Stimulated activated CD4-positive, alpha-beta T cell treated with anti-CD3 and anti-CD28 coated beads, Interleukin-1b, Interleukin-23, amount 100 ng/mL, for 1 hour (primary cell): ENCODE measurements at places on chromosomes 3 and 15.

DNA sequence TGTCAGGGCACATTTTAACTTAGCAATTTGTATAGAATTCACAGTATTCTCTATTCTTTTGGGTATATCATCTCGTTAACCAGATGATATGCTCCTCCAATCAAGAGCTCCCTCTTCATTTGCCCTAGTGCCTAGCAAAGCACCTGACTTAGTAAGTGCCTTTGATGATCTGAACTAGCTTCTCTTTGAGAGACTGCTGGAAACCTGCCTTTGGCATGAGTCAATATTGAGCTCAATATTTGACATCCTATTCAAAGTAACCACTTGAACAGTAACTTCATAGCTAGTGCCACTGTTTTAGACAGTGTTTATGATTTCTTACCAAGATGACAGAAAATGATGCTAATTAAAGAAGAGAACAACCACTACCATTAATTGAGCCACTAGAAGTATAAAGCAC lies 696.3 kb upstream of the UBE2E2 start:
- no peak for DNase-seq

GRCh38 chr15:31398677-31399301 lies 72.2 kb downstream of the KLF13 start:
- no peak for DNase-seq

GRCh38 chr15:39920510-39921273 lies 626 bp upstream of the GPR176 start:
- peak; percentile 75 for DNase-seq

- DNase-seq = no peak
Observed at GRCh38 chr3:97917813-97918536, 54.3 kb downstream of the RIOX2 start.

GRCh38 chr3:33131331-33132018 lies 17.7 kb downstream of the CRTAP start:
- no peak for DNase-seq

DNA sequence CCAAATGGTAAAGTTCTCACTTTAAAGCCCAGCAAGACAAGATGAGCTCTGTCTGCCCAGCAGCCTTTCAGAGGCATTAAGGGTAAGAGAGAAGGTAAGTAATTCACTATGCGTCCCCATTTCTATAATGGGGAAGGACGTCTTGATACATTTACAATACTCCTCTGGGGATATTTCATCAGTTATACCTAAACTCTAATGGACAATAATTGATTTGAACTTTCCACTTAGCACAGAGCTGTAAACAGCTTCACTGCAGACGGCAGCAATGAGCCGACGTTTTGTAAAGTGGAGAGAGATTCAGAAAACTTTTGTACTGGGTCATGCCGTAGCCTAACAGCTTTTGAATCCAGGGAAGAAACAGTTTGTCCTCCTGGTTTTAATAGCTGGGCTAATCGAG lies 127.4 kb downstream of the TIGIT start:
- no peak for DNase-seq

- DNase-seq = no peak
Observed at GRCh38 chr3:32544894-32545293, 25.8 kb downstream of the DYNC1LI1 start.

- DNase-seq = no peak
Observed at GRCh38 chr3:33541918-33542317, 101.7 kb upstream of the UBP1 start.

GRCh38 chr15:25811481-25811906 lies 51.6 kb downstream of the ATP10A start:
- DNase-seq = no peak

DNA sequence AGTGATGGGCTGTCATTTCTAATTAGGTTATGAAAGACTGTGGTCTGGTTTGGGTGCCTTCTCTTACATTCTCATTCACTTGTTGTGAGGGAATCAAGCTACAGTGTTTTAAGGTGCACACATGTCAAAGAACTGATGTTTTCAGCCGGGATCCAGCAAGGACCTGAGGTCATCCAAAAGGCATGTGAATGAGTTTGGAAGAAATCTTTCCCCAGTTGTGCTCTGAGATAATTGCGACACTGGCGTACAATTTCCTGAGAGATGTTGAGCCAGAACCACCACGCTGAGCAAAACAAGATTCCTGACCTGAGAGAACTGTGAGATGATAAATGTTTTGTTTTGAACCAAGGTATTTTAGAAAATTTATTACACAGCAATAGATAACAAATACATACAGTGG lies 295.3 kb upstream of the SLITRK3 start:
- no peak for DNase-seq

- DNase-seq = no peak
Observed at GRCh38 chr15:80698676-80699075, 3.6 kb downstream of the ABHD17C start.

- DNase-seq = no peak
Observed at GRCh38 chr3:187361835-187362234, 6.3 kb upstream of the RTP4 start.

DNA sequence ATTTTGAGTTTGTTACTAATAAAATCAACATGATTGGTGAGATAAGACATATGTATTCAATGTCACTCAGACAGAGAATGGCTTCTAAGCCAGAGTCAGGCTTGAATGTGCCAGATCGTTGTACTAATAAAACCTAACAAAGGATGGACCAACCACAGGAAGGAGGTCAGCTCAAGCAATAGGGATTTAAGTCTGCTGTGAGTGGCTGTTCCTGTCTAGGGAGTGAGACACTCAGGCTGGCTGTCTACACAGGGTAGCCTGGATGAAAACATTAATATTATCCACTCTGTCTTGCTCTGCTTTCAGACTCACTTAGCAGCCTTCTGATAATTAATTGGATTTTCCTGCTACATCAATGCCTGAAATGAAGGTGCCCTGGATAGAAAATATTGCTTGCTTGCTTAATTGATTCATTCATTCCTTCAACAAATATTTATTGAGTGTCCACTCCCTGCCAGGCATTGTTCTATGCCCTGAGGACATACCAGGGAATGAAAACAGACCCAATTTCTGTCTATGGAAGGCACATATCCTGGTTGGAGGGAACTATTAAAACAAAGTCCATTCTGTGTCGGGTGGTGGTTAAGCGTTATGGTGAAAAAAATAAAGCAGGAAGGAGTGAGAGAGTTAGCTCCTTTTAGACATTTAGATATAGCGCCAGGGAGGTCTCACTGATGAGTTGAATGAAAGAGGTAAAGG lies 239.4 kb downstream of the CHST2 start:
- no peak for DNase-seq

- no peak for DNase-seq
Observed at GRCh38 chr15:43776101-43776717, 557 bp downstream of the ELL3 start.

DNA sequence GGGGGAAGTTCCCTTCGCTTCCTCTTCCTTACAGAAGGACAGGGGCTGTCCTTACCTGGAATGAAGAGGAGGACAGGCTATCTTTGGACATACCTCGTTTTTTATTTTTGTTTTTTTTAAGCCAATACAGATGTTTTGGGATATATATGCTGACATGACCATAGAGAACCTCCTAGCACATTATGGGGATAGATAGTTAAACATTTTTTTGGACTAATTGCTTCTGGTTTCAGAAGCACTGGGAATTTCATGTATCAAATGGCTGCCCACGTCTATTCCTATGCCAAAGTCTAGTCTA lies 238.2 kb upstream of the BHLHE40 start:
- no peak for DNase-seq

DNA sequence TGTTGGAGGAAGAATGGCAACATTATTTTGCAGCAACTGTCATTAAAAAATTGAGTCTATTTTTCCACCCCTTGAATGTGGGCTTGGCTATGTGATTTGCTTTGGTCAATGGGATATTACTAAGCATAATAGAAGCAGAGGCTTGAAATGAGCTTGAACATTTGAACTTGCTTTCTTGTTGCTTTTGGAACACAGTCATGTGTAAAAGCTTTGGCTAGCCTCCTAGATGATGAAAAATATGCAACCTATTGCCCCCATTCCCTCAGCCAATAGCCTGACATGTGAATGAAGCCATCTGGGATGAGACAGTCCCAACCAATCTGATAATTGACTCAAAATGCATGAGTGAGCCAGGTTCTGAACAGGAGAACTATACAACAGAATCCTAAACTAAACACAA lies 78.4 kb downstream of the PLSCR2 start:
- DNase-seq = no peak

DNA sequence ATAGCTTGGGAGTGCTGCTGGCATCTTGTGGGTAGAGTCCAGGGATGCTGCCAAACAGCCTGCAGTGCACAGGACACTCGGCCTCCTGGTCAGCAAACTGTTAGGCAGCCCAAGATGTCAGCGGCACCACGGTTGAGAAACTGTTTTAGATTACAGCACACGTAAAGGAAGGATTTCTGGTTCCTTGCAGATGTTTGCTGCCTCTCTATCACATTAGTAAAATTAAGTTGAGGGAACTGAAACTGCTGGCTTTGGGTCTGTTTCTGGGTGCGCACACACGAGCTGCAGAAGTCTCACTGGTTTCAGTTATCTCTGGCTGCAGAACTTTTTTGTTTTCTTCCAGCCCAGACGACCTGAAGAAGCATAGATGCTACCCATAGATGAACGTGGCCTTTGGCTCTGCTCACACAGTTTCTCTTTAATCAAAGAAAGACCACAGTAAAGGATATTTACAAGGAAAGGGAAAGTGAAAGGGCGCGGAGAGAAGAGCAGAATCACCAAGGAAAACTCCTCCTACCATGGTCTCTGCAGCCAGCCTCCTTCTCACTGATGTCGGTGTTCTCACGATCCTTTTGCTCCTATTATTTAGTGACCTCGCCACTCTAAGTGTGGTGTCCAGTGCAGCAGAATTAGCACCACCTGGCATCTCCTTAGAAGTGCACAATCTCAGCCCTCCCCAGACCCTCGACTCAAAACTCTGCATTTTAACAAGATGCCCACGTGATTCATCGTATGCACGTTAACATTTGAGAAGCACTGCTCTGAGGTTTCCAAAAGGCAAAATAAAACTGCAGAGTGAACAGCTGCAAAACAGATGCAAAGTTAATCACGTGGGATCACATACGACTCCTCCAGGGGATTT lies 50.6 kb upstream of the AKAP13 start:
- DNase-seq = no peak

DNA sequence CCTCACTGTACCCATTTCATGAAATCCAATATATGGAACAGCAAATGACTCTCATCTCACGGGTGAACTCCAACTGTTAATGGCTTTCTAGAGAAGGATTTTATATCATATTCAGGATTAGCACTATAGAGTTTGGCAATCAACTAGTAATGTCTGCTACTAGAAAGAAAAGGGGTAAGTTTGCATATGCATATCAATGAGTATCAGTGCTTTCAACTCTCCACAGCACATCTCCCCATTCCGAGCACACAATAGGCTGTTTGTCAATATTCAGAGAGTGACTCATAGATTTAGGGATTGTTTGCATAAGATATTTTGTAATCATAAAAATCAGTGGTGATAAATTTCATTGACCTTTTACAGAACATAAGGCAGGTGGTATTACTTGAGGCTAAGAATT lies 163.2 kb upstream of the LMCD1 start:
- DNase-seq = no peak

DNA sequence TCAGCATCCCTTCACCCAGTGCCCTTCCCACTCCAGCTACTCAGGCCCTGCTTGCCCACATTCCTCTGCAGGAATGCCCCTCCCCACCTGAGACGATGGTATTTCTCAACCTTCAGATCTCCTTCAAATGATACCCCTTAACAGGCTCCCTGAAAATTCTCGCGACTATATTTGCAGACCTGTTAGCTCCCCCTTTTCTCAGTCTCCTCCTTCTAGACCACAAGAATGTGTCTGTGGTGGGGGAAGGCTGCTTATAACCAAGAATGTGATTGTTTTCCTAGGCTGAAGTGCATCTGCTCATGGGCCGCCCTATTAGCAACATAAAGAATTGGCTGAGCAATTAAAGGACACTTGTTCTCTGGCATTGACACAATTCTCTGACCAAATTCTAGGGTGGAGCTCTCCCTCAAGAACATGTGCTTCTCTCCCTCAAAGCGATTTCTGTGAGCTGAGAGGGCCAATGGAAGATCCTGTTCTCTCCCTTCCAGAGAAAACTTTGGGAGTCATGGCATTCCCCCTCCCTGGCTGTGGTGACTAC lies 19.1 kb upstream of the LIMD1 start:
- DNase-seq = no peak

GRCh38 chr3:42656680-42657610 lies 3.4 kb downstream of the ZBTB47 start:
- no peak for DNase-seq

DNA sequence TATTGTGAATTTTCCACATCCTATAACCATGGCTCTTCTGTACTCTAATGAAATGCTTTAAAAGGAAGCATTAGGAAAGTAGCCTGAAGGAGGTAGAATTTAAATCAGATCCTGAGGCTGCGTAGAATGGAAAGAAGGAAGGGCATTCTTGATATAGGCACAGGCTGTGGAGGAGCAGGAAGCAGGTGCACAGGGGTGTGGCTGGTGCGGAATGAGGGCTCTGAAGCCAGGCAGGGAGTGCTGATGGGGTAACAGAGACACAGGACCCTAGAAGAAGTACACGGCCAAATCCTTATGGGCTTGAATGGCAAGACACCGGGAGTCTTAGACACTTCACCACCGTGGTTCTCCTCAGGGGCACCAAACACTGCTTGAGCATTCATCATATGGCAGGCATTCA lies 97.0 kb downstream of the MYLK start:
- DNase-seq = no peak

- no peak for DNase-seq
Observed at GRCh38 chr3:194283221-194284006, 67.7 kb downstream of the CPN2 start.

DNA sequence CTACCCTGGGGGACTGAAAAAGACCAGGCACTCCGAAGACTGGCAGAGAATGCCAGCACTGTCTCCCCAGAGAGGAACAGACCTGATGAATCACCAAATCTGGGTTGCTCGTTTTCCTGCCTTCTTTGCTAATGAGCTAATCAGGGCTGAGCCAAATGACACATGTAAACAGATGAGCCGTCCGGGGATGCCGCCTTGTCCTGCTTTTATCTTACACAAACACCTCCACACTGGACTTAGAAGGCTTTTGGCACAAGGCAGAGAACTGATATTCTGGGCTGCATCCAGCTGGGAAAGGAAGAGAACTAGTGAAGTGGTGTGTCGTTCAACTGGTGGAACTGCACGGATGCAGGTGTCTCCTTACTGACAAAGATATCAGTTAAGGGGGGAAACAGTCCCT lies 88.1 kb downstream of the MECOM start:
- DNase-seq = no peak

DNA sequence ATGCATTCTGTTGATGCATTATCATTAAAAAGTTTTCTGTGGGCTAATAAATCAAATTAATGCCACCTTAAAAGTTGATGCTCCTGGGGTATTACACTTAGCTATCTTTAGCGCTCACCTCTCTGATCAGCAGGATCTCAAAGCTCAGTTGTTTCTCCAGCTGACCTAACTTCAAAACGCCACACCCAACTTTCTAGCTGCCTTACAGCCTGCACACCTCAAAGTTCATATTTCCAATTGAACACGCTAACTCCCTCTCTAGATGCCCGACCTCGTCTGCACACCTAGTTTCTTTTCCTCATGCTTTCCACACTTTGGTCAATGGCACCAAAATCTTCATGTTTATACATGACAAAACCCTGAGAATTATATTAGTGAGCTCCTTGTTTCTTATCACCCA lies 98.2 kb upstream of the AGTR1 start:
- no peak for DNase-seq

GRCh38 chr3:194136519-194137007 lies 615 bp downstream of the HES1 start:
- DNase-seq = no peak

- no peak for DNase-seq
Observed at GRCh38 chr15:79656151-79657000, 224.2 kb downstream of the MINAR1 start.

- DNase-seq = no peak
Observed at GRCh38 chr15:32873284-32874114, 155.7 kb downstream of the GREM1 start.

GRCh38 chr3:56870436-56870835 lies 68.7 kb upstream of the ARHGEF3 start:
- no peak for DNase-seq
